ENCODE measurements at places on chromosomes 6 and 20.

GRCh38 chr6:7956257-7956656, 45.7 kb upstream of the TXNDC5 start:
- no peak for DNase-seq

- no peak for DNase-seq
Measured at GRCh38 chr20:59455402-59456341, 148.7 kb upstream of the PHACTR3 start.

GRCh38 chr6:46565531-46565930, 74.3 kb upstream of the RCAN2 start:
- DNase-seq: no peak

GRCh38 chr6:113763876-113764275, 93.3 kb upstream of the MARCKS start:
- no peak for DNase-seq

DNA sequence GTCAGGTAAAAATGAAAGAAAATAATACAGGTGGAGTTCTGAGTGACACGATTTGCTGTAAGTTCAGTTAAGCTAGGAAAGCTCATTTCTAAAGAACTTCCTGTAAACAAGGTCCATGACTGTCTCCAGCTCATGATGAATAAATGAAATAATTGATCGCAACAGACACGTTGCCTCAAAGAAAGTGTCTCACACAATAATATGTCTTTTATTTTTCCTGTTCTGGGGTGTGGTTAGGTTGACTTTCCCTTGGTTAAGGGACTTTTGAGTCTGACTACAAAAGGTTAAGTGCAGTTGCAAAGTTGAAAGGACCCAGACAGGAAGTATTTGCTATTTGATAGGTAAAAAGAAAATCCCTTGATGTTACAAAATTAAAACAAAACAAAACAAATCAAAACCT, 304.2 kb upstream of the PRDM1 start:
- DNase-seq: no peak

DNA sequence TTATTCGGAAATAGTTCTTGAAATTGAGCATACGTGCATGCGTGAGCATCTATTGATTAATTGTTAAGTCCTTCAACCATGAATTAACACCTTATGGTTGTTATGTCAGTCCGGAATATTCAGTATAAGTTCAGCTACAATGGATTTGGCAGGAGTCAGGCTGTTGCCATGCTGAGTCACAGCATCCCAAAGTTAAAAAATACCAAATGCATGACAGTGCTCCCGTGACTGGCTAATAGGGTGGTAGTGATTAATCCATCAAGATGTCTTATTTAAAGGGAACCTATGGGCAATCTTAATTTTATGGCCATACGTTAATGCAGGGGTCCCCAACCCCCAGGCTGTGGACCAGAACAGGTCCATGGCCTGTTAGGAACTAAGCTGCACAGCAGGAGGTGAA, 10.5 kb downstream of the RAE1 start:
- DNase-seq: no peak

GRCh38 chr6:124536842-124537191, 425.4 kb upstream of the RNF217 start:
- no peak for DNase-seq

DNA sequence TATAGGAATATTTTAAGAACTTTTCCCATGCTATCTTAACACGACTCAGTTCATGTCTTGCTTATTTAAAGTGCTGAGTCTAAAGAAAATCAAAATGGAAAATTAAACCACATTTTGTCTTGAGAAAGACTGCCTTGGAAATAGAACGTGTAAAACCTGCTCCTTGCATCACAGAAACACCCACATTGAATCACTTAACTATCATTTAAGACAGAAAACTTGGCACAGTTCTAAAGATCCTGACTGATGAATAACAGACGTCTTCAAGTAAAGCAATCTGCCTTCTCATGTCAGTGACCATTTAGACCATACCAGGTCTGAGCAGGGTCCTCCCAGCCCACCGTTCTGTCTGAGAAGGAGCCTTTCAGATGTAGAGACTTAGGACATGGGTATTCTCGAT, 7.4 kb downstream of the PERP start:
- DNase-seq: no peak

GRCh38 chr6:143196525-143197225, 136.0 kb downstream of the AIG1 start:
- no peak for DNase-seq

DNA sequence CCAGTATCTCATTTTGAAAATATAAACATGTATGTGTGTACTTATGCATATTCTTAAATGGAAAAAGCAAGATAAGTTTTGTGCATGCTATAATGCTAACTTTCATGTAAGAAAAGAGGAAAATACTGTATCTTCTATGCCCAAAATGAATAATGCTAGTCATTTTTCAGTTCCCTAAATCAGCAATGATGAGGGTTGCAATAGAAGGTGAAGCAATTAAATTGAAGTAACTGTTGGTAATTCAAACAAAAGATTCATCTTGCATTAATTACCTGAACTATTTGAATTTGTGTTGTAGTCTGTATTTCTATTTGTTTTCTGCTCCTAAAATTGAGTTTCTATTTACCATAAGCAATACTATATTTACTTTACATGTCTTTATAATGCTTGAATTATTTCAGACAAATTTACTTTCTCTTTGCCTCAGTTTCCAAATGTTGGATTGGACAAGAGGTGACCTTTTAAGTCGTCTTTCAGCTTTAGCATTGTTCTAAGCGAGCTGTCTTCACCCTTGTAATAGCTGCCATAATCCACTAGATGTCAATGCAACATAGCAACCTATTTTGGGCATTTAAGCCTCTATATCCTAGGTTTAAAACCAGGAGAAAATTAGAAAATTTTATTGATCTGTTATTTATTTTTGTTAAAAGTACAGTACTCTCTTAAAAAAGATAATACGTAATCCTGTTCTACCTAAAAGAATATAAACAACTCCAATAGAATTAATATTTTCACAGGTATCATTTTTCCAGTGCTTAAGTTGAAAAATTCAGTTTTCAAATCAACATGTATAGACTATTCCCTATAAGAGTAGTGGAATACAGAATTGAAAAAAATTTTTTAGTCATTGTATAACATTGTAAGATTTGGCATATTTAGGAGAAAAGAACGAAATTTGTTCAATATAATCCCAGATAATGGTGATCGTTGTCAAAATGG, 52.3 kb upstream of the IFNGR1 start:
- DNase-seq: no peak

GRCh38 chr6:107656883-107657282, 167.0 kb downstream of the SOBP start:
- no peak for DNase-seq

- no peak for DNase-seq
Measured at GRCh38 chr6:6438286-6438685, 117.8 kb upstream of the F13A1 start.

GRCh38 chr20:32611286-32611685, 26.2 kb upstream of the NOL4L start:
- DNase-seq: no peak

GRCh38 chr6:3751077-3751729, at the start of gene PXDC1:
Gene PXDC1 (minus strand): TSS chr6:3751713. CDS start chr6:3751531, 182 bp downstream.
- DNase-seq: no peak

DNA sequence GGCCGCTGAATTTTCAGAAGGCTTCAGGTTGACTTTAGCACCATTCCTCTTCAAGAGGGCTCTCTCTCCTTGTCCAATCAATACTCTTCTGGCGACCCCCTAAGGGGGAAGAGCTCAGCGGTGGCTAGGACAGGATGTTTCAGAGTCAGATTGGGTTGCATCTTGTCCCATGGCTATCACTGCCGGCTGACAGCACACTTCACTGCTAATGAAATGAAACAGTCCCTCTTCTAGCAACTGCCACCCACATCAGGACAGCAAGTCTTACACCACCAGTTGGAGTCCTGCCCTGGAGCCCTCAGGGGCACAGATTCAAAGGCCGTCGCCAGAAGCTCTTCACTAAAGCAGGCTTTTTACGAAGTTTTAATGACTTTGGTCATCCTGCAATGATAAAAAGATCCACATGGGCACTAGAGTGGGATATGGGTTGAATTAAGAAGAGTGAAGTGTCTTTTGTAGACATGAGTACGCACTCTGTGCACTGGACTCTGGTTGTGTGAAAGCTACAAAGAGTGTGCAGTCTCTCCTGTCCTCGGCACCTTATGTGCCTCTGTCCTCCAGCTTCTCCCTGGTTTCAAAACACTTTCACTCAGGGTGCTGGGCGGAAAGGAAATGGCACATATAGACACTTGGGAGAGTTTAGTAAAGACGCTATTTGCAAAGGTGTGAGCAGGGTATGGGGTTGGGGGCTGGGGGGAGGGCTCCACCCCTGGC, 66.1 kb upstream of the SLC22A16 start:
- DNase-seq: no peak

- no peak for DNase-seq
Measured at GRCh38 chr6:130505808-130506598, 140.2 kb downstream of the TMEM200A start.

DNA sequence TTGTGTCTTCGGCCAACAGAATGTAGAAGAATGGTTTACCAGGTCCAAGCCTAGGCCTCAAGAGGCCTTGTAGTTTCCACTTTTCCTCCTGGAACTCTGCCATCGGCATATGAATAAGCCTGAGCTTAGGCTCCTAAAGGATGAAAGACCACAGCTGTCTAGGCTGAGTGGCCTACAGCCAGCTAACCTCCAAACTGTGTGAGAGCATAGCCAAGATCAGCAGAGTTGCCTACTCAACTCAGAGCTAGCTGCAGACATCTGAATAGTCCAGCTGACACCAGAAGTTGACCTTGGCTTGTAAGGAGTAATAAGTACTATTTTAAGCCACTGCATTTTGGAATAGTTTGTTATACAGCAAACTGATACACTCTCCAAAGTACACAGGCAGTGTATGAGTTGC, 52.6 kb upstream of the SMIM29 start:
- no peak for DNase-seq

GRCh38 chr6:46505693-46506512, 14.7 kb upstream of the RCAN2 start:
- DNase-seq: no peak

DNA sequence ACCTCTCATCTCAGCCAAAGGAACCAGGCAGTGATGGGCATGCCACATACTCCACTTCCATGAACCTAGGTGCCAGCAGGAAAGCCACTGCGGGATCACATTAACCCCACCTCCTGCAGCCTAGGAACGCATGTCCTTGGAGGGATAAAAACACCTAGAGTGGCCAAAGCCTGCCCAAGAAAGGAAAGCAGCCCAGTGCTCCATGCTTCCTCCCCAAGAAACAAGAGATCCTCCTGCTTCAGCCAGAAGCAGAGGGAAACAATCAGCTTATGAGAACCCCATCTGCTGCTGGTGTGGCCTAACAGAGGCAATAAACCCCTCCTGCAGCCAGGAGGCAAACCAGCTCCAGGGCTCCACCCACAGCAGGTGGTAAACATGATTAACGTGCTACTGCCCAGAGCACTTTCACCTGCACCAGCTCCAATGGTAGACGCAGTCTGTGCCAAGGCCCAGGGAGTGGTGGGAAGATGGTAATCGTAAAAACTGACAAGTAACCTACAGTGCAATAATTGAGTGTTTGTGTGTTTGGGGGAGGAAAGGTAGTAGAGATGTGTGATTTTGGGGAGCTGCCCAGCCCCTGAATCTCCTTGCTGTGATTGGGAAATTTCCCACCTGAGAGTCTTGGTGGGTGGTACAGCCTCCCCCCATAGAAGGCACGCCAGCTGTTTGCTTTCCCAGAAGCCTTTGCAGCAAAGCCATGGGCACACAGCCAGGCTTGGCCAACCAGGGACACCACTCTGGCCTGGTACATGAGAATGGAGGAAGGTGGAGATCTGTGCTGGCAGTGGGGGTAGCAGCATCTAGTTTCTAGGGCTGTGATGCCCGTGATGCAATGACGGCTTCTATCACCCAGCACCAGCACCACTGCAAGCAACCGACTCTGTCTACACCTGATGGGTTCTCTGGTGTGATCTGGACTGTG, 50.6 kb upstream of the TBC1D7 start:
- no peak for DNase-seq

DNA sequence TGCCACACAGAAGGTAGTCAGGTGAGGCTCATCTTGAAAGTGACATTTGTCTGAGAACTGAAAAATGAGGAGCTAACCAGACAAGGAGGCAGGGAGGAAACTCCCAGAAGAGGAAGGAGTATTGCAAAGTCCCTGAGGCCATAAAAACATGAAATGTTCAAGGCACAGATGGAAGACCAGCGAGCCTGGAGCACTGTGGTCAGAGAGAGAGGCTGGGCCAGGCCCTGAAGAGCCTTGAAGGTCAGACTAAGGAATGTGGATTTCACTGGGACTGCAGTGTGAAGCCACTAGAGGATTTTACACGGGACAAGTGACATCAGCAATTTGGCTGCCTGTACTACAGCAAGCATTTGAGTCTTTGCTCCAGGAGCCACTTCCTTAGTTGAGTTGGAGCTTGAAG, 21.1 kb upstream of the TMEM181 start:
- DNase-seq: no peak

GRCh38 chr6:15296735-15297134, 50.9 kb downstream of the JARID2 start:
- DNase-seq: no peak

- DNase-seq: no peak
Measured at GRCh38 chr6:39642270-39642669, 82.9 kb downstream of the KIF6 start.
